ENCODE measurements at places on chromosomes 3 and 15.
A peak's percentile ranks its signal among the peaks of the same experiment; 100 is the strongest.

DNA sequence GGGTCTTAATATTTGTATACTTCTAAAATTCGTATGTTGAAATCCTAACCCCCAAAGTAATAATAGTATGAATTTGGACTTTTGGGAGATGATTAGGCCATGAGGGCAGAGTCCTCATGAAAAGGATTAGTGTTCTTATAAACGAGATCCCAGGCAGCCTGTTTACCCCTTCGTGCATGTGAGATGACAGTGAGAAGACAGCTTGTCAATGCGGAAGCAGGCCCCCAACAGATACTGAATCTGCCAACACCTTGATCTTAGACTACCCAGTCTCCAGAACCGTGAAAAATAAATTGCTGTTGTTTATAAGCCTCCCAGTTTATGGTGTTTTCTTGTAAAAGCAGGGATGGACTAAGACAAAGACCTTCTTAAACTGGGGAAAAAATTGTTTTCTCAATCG, 714.2 kb downstream of the SI start:
- no peak for DNase-seq

DNA sequence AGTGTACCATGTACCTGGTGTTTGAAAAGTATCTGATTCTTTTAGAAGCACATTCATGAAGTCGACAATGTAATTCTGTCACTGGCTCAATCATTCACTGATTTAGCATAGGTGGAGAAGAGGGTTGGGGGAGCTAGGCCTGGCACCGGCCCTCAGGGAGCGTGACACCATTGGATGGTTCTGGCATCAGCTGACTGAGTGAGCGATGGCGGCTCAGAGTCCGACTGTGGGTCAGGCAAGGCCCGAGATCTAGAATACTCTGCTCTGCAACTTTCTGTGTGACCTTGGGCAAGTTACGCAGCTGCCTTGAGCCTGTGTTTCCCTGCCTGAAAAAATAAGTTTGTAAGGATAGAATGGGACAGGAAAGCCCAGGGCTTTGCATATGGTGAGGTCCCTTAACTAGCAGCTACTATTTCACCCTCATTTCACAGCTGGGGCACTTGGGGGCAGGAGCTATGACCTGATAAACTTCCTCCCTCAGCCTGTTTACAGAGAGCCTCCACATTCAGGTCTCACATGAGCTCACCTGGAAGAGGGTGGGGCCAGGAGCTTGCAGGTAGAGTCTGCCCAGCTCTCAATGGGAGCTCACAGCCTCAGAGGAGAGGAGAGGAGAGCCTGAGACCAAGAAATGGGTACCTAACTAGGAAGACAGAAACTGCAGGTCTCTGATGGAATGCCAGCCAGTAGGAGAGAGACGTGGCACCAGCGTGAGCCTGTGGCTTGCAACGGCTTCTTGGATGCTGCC, 153.7 kb upstream of the TLE3 start:
- DNase-seq: no peak

GRCh38 chr15:32855942-32856341, 138.1 kb downstream of the GREM1 start:
- no peak for DNase-seq

DNA sequence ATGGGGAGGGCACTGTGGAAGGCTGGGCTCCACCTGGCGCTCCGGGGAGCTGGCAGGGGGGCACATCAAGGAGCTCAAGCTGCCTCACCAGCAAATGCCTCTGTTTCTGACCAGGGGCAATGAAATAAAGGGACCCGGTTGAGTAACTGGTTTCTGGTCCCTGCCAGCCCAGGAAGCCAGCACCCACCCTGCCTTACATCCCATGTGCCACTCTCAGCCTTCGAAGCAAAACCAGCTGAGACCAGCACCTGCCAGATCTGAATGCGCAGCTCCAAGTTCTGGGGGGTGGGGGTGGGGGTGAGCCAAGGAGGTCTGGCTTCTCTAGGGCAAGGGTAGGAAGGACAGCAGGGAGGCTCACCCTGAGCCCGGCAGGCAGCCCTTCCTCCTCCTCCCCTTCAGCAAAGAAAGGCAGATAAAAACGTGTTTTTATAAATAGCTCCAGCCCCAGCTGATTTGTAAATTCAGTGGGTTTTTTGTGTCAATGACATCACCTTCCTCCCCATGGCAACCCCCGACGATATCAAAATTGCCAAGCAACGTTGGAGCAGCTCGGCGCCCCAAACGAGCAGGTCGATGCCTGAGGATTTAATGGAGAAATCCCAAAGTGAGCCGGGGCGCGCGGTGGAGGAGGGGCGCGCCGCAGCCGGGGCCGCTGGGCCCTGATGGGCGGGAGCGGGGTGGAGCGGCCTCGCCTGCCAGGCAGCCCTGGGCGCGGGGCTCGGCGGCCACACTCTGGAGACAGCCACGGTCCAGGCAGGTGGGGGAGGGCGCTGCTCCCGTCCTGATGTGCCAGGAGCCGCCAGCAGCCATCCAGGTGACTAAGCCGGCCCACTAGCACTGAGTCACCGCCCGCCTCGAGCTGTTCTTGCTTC, at the start of gene PAK6:
Gene PAK6 (plus strand): TSS at position 532 of the 872 bp plus-strand sequence. CDS start 25,723 bp downstream, outside the sequence.
- DNase-seq: no peak

GRCh38 chr3:150177673-150178381, 207.1 kb upstream of the PFN2 start:
- DNase-seq: no peak

DNA sequence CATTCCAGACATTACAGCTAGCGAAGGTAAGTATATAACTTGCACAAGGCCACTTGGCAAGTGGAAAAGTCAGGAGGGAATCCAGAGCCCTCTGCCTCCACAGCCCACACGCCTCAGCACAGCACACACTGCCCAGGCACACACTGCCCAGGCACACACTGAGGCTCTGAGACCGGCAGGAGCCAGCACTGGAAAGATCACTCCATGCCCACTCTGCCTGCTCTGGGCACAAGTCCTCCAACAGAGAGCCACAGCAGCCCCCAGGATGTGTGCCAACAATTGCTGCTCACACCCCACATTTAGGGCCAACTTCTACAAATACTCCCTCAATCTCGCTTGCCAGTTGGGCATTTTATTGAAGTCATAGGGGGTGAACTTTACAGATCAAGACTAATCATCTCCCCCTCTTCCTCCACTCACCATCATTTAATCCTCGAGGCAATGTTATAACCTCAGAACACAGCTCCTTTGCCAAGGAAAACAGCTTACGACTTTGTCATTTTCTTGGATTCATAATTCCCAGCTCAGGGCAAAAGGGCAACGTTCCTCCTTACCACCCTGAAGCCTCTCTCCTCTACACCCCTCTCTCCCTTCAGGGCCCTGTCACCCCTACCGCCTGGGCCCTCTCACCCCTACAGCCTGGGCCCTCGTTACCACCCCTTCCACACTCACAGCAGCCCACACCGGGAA, 53.0 kb upstream of the TPM1 start:
- DNase-seq: no peak

DNA sequence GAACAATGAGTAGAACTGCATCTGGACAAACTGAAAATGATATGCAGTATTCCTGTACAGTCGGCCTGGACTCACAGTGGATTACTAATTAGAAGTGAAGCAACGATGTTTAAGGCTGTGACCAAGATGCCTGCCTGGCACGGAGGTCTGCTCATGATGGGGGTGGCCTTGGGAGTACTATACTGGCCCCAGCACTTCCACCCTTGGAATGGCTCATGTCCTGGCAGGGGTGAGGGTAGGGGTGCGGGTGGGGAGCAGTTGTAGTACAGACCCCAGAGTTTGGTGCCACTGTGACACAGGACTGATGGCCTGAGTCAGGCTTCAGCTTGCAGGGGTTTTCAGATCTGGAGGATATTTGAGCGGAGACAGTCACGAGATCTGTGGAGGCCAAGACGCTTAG, 55.1 kb upstream of the ICE2 start:
- DNase-seq: no peak

- DNase-seq: no peak
These were observed 227.7 kb downstream of the ADAMTS17 start for GRCh38 chr15:100114100-100114499.

GRCh38 chr3:13277860-13278531, 142.1 kb downstream of the NUP210 start:
- no peak for DNase-seq

GRCh38 chr3:95449841-95450240, 1364.6 kb upstream of the EPHA6 start:
- DNase-seq: no peak

- no peak for DNase-seq
These were observed 32.2 kb downstream of the LIPC start for GRCh38 chr15:58463815-58464650.

DNA sequence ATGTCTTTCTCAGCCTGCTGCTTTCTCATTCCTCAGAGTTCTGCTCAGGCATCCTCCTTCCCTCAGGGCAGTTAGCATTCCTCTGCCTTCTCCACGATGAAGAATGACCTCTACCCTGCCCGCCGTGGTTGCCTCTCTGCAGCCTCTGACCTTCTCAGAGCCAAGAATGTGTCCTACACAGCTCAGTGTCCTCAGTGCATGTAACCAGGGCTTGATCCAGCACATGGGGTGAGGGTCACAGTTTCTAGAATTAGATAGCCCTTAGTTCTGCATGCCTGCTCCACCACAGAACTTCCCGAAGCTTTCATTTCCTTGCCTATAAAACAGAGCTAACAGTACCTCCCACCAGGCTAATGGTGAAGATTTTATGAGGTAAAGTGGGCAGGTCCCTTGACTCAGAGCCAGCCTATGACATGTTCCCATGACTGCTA, 182.1 kb downstream of the CLSTN2 start:
- DNase-seq: no peak

- DNase-seq: no peak
These were observed 75.4 kb upstream of the RGMA start for GRCh38 chr15:93164409-93164808.

DNA sequence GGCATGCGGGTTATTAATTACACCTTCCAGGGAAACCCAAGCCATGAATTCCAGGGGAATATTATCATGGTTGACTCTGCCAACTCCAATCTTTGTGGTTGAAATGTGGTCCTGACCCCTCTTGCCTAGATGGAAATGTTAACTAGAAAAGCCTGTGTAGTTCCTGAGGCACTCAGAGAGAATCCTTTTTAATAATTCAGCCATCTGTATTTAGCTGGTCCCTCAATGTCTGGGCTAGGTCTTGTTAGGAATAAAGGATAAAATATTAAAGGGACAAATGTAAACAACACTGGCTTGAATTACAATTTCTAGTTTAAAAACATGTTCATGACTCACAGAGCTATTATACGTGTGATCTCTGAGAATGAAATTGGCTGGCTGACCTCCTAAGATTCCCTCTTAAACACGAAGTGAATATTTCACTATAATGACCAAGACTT, 435.2 kb upstream of the SUCLG2 start:
- no peak for DNase-seq

DNA sequence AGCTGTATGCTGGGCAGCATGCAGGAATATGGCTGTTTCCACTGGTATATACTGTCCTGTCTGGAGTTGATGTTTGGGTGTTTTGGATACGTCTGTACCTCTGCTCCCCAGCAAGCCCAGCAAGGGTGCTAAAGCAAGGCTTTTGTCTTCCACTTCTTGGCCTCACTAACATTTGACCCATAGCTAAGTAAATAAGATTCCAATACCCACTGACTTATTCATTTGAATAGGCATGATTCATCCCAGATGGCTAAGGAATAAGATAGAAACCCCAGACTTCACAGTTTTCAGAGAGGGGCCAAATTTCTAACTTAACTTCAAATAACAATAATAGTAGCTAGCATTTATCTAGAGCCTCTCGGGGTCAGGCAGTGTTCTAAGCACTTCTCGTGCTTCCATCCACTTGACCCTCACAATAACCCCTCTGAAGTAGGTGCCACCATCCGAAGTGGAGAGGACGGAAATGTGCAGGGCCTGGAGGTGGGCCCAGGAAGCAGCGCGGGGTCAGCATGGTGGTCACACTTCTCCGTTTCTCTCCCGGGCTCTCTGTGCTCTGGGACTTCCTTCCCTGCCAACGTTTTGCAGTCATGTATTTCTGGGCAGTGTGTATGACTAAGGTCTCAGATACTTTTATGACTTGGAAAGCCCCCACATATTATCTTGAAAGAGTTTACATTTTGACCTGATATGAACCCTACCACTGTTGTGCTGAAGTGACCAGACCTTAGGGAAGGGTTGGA, 39.3 kb downstream of the LRRK1 start:
- no peak for DNase-seq

GRCh38 chr3:53051929-53052328, 6.1 kb upstream of the SFMBT1 start:
- no peak for DNase-seq

GRCh38 chr3:57397175-57398026, 104.9 kb upstream of the ASB14 start:
- peak; percentile 11 for DNase-seq

DNA sequence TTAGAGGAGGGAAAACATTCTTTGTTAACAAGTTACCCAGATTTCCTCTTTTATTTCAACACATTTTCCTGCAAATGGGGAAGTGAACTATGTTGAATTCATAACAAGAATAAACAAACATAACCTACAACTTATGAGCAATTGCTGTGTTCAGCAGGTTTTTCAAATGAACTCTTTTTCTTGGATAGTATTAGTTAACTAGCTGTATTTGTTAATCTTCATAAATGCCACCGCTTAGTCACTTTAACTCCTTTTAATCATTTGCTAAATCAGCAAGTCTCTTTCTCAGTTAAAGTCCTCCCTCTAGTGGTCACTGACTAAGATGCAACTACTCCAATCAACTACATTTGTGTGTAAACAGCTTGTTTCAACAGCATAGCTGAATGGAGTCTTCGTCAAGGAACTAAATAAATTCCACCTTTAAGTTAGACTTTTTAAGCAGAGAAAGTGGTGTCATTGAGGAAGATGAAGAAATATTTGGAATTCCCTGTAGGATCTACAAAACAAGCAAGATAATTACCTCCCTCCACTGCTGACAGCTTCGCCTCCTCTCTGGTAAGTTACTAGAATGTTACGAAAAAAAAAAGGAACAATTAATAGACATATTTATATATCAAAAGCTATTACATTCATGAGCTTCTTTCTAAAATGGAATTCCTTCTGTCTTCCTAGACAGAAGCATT, 1122.0 kb downstream of the ROBO1 start:
- DNase-seq: no peak

GRCh38 chr3:44995142-44995770, 19.2 kb downstream of the EXOSC7 start:
- no peak for DNase-seq

DNA sequence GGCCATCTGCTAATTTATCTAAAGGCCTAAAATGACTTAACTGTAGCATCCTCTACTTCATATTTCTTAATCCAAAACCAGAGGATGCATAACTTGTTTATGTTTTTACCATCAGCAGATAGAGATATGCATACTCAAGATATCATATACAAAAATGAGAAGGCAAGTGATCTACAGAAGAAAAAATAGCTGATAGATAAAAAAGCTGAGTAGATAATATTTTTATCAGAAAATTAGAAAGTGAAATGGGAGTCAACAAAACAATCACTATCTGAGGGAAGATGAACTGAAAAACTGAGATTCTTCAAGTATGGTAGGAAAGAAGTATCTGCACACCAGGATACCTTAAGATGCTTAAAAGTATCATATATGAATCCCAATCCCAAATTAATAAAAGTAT, 25.4 kb downstream of the DYNC1LI1 start:
- no peak for DNase-seq

- DNase-seq: no peak
These were observed 436.7 kb upstream of the CFAP20DC start for GRCh38 chr3:59486520-59486919.

DNA sequence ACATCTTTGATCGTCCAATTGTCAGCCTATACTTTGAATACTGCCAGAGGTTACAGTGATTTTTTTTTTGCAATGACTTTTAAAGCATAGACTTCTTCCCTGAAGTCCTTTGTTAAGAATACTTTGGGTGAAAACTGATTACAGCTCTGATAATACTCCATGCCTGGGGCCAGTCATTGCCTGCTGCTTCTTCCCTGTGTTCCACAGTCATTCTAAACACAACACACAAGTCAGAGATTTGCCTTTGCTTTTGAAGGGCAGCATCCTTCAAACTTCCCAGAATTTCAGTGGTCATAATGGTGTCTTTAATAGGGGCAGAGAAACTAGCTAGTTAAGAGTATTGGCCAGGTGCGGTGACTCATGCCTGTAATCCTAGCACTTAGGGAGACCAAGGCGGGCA, 153.7 kb upstream of the PLAAT1 start:
- DNase-seq: no peak
